ENCODE measurements at places on chromosomes 13 and 19. TPM values are rescaled to one million over a fixed set of nuclear protein-coding genes. Genes with fewer than 3 reads are reported as not detected.
A peak's percentile ranks its signal among the peaks of the same experiment; 100 is the strongest.

DNA sequence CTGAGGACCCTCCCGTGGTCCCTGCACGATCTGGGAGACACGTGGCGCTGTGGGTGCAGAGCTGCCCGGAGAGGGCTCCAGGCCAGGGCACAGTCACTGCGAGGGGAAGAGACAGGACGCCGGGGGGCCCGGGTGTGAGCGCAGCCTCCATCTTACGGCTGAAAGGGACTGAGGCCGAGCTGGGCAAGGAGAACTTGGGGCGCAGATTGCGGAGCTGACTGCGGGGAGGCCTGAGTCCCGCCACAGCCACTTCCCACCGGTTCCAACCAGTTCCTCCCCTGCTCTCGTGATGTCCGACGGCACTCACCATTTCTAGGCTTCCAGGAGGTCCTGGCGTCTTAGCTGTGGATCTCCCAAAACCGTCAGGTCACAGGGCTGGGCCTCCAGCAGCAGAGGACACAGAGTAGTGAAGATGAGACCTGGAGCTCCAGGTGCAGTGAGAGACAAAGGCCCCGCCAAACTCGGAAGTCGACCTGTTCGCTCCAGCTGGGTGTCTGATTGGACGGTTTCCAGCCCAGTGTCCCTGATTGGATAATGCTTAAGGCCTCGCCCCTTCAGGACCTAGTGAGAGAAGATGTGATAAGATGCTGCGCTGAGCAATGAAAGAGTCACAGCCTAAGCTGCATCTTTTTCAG is 4.8 kb upstream of the ZNF253 start:
- DNase-seq, result peak; percentile 37

- DNase-seq, result no peak
These were observed 8.2 kb upstream of the SBK3 start for GRCh38 chr19:55553217-55554182.

DNA sequence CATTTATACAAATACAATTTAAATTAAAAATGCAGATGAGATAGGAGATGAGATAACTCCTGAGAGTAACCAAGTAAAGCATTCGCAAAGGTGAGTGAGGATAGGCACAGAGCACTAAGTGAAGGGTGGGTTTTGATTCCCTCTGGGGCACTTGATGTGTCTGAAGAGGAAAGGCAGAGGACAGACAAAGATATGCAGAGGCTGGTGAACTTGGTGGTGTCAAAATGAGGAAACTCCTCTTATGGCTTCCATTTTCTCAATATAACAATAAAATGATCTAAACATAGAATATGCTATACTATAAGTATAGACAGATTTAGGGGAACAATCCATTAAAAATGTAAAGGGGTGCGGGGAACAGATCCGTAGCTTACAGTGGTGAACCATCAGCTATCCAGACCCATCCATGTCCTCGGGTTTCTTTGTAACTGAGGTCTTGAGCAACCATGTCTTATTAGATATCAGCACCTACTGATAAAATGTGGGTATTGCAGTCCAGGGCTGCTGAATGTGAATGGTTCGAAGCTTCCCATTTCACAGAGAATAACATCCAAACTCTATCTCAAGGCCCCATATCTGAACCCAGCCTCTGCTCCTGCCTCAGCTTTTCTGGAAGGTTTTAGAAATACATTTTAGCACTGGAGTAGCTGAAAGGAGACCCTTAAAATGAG is 73.9 kb upstream of the SLC10A2 start:
- DNase-seq, result no peak

DNA sequence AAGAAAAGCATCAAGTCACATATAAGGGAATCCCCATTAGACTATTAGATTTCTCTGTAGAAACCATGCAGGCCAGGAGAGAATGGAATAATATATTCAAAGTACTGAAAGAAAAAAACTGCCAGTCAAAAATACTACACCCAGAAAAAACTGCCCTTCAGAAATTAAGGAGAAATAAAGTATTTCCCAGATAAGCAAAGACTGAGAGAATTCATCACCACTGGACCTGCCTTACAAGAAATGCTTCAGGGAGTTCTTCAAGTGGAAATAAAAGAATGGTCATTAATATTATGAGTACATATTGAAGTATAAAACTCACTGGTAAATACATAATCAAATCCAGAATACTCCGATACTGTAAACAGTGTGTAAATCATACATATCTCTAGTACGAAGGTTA is 35.9 kb downstream of the VWA8 start:
- DNase-seq, result no peak

DNA sequence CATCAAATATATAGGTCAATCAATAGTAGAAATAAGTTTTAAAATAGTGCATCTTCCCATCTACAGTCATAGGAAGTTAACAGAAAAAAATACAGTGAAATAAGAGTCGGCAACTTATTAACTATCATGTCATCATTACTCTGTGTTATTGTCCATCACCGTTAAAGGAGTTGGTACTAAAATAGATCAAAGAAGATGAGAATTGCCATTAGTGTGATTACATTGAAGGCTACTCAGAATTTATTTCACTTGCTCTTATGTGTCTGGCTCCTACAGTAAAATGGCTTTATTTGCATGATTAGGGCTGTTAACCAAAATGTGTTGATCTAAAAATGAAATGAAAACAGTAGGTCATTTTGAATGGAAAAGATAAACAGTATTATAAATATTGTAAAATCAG is 162.5 kb upstream of the SLITRK1 start:
- no peak for DNase-seq

- DNase-seq, result peak; percentile 75
These were observed at the start of gene NLRP12 for GRCh38 chr19:53824134-53824611. Gene NLRP12 (minus strand): TSS chr19:53824314. CDS start chr19:53824174, 140 bp downstream.

DNA sequence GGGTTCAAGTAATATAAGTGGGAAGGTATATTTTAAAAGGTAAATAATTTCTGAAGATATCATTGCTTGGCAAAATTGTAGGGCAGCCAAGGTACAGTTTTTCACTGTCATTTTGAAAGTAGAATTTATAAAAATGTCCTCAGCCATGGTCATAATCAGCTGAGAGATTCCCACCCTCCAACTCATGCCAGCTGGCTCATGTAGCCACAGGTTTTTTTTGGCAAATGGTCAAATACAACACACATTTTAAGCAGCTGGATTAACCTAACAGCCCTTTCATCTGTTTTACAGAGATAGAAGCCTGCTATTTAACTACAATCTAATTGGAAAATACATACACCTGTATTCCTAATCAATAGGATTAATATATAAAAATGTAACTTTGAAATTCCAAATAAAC is 619.2 kb upstream of the SGCG start:
- DNase-seq, result no peak

DNA sequence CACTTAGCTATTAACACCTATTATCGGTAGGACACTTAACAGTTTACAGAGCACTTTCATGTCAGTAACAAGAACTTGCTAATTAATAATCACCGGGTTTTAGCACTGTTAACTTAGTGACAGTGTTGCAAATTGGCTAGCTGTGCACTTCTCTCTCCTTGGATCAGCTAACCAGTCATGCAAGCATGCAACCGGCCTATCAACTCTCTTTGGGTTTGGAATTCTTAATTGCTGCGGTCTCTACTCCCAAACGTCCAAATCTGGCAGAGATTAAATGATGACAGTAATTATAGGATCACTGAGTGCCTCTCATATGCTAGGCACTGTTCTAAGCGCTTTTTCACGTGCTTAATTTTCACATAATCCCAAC is 1.2 kb downstream of the EPS15L1 start:
- DNase-seq, result no peak

- DNase-seq, result no peak
These were observed 10.7 kb downstream of the EPSTI1 start for GRCh38 chr13:42981317-42981716.

DNA sequence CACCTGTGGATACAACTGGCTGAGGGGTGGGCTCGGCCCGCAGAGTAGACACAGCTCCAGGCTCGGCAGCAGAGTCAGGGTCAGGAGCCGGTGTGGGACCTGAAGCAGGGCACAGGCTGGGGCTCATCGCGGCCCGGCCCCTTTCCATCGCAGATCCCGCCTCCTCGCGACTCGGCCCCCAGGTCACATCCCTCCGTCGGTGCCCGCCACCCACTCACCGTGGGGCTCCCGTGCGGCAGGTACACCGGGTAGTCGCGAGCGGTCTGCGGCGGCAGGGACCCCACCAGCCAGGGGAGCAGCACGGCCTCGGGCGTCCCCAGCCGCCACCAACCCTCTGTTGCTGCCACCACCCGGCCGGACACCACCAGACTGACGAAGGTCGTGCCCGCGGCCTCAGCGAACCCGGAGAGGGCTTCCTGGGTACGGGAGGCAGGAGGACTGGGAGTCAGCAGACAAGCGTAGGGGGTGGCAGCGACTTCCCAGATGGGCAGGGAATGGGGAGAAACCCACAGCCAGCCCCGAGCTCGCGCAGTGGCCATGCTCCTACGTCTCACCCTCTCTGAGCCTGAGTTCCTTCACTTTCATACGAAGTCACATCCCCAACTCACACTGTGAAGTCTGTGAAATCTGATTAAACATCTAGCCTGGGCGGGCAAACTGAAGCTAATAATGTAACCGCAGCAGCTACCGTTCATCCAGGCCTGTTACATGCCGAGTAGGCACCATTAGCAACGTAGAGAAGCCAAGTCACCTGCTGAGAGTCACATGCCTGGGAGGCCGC is 3.7 kb downstream of the FUZ start:
- DNase-seq, result peak; percentile 40

GRCh38 chr13:53250272-53250875 is 221.8 kb downstream of the OLFM4 start:
- DNase-seq, result no peak

DNA sequence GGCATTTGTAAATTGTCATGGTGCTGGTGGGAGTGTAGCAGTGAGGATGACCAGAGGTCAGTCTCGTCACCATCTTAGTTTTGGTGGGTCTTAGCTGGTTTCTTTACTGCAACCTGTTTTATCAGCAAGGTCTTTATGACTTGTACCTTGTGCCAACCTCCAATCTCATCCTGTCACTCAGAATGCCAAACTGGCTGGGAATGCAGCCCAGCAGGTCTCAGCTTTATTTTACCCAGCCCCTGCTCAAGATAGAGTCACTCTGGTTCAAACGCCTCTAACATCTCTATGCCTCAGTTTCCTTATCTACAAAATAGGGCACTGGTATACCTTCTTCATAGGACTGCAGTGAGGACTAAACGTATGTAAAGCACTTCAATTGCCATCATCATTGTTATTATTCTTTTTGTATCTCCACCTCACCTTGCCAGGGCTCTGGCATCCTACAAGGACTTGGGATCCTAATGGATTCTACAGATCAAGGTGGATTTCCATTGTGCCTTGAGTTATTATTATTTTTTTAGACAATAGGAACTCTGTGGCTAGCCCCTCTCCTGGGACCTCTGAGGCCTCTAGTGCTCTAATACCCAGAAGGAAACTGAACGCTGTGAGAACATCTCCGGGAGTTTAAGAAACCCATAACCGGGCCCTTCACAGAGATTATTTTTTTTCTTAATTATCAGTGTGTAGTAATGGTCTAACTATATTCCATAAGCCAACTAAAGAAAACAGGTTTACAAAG is 69.0 kb upstream of the RGCC start:
- DNase-seq, result no peak

GRCh38 chr13:30502237-30502636 is 36.5 kb upstream of the HMGB1 start:
- DNase-seq, result no peak

GRCh38 chr19:38265213-38265861 is 964 bp downstream of the SPINT2 start:
- DNase-seq, result peak; percentile 80

- DNase-seq, result no peak
These were observed 21.8 kb downstream of the TINCR start for GRCh38 chr19:5545984-5546383.

GRCh38 chr13:87669379-87669978 is 1.7 kb upstream of the SLITRK5 start:
- peak; percentile 62 for DNase-seq

DNA sequence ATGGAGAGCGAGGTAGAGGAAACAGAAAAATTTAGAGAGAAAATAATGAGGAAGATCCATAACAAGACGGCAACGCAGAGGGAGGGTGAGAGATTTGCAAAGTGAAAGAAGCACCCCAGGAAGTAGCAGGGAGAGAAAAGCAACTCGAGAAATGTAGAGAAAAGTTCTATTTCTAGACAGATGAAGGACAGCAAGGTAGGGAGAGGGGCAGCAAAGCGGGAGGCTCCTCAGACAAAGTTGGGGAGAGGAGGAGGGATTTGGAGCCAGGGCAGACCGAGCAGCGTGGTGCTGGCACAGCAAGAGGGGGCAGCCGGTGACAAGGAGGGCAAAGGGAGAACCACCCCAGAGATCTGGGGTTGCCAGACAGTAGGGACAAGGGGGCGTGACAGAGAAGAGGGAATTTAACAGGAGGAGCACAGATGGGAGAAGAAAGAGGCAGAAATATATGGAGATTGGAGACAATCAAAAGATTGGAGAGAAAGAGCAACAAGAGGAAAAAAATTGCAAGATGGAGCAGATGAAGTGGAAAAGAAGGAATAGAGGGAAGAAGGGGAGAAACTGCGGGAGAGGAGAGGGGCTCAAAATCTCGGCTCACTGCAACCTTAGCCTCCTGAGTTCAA is 989 bp downstream of the ZNF766 start:
- DNase-seq, result peak; percentile 27

DNA sequence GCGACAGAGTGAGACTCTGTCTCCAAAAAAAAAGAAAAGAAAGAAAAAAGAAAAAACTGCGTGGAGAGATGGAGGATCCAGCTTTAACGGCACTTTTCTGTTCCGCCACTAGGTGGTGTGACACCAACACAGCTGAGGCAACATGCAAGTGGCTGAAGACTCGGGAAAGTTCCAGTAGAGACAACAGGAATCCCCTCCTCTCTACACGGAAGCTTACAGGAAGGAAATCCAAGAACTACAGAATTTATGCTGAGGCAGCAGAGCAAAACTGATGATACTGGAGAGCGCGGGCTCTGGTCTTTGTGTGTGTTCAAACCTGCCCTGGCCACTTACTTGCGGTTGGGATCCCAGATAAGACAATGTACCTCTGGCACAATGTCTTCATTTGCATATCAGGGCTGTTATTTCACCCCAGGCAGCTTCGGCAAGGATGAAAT is 9.9 kb downstream of the RANBP3 start:
- DNase-seq, result no peak

- DNase-seq, result no peak
These were observed 666 bp downstream of the CELF5 start for GRCh38 chr19:3225169-3225485.

DNA sequence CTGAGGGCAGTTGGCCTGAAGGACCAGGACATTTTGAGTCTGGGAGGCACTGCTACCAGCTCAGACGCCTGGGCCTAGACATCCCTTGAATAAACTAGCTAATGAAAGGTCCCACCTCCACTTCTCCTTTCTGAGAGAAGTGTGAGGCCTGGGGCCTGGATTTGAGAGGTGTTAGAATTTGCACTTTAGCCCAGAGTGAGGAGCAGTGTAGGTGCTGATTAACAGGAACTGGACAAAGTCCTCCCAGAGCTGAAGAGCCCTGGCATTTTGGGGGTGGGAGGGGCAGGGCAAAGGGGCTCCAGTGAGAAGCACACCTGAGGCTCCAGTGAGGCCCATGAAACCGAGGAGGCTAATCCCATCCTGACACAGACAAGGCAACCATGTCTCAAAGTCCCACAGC is 15.2 kb upstream of the SLC1A5 start:
- no peak for DNase-seq

GRCh38 chr19:6728346-6728745 is 7.9 kb upstream of the C3 start:
- no peak for DNase-seq

Gene ZIC2
- not detected for total RNA-seq

Gene MYO1F
- total RNA-seq, result 80.5 TPM

Gene TMIGD2
- total RNA-seq, result 36.1 TPM

Gene LPAR2
- 22.6 TPM for total RNA-seq

Gene MCF2L
- 3.2 TPM for total RNA-seq

Gene SPC24
- total RNA-seq, result 6.7 TPM

Gene SYNGR4
- total RNA-seq, result not detected

Gene NPHS1
- not detected for total RNA-seq

Data from hematopoietic multipotent progenitor cell (in vitro differentiated cells).